Ecto neural progenitor cell (in vitro differentiated cells): ENCODE measurements at places on chromosomes 16 and 17.

GRCh38 chr16:88202207-88202745, 180.5 kb upstream of the ZNF469 start:
- no peak for DNase-seq

GRCh38 chr16:60605176-60605575, 1431.1 kb downstream of the CDH8 start:
- no peak for DNase-seq

- DNase-seq, result no peak
Observed at GRCh38 chr16:16162591-16162990, 60.7 kb downstream of the ABCC6 start.

DNA sequence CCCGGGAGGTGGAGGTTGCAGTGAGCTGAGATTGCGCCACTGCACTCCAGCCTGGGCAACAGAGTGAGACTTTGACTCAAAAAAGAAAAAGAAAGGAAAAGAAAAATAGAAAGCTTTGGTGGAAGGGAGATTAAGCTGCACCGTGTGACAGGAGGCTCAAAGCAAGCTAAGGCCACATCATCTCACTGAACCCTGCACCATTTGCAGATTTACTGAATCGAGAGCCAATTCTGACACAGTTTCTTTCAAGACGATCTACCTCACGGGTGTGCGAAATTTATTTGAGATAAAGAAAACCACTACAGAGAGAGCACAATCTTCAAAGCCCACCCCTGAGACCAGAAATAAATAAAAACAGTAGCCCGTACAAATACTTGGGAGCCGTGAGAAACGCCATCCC, 49.6 kb downstream of the RTN4RL1 start:
- no peak for DNase-seq
